Effector memory CD8-positive, alpha-beta T cell (primary cell): ENCODE measurements at places on chromosomes 2 and 18.

DNA sequence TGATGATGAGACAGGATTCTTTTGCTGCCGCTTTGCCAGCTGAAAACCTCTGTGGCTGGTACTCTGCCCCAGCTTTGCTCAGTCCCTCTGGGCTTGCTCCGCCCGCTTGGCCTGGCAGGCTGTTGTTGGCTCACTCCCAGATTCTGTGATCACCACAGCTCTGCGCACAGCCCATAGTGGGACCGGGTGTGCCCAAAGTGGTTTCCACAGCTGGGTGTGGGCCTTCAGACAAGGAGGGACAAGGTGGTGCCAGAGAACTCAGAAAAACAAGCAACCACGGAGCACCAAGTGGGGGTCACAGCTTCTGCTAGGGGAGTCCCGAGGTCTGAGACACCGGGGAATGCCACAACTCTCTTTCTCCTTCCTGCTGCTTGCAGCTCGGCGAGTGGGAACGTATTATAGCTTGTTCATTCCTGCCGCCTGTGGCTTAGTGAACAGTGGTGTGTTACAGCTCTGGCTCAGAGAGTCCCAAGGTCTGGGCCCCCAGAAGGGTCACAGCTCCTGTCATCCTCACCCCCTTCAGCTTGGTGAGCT, 9.2 kb upstream of the KYNU start:
- no peak for DNase-seq
- peaks cover 6% of the 10 kb centered on the region for H3K27me3 ChIP-seq
- H3K4me3 ChIP-seq, result no peak overlapping the region
- H3K27ac ChIP-seq, result no peak overlapping the region

DNA sequence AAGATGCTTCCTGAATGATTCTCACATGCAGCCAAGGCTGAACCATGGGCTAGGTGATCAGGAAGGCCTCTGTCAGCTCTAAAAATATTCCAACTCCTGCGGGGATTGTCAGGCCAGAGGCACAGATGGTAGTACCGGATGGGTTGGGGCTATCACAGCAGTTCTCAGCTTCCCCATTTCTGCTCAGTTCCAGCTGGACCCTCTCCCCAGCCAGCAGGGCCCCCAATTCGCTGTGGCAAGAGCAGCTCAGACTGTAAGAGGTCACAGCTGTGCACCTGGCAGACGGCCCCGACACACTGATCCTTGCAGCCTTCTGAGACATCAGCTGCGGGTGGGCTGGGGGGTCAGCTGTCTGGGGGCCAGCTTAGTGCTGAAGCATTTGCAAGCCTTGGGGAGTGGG, 43.6 kb upstream of the TCF7L1 start:
- H3K27ac ChIP-seq, result no peak overlapping the region
- peaks cover 24% of the 10 kb centered on the region for H3K27me3 ChIP-seq
- H3K4me3 ChIP-seq, result no peak overlapping the region
- H3K36me3 ChIP-seq, result no peaks in the 10 kb centered on the region
- DNase-seq, result no peak

- H3K27ac ChIP-seq, result no peak overlapping the region
- no peaks in the 10 kb centered on the region for H3K36me3 ChIP-seq
- H3K27me3 ChIP-seq, result no peaks in the 10 kb centered on the region
- no peak for DNase-seq
- no peak overlapping the region for H3K4me3 ChIP-seq
Observed at GRCh38 chr2:5617796-5618195, 74.4 kb upstream of the SOX11 start.

DNA sequence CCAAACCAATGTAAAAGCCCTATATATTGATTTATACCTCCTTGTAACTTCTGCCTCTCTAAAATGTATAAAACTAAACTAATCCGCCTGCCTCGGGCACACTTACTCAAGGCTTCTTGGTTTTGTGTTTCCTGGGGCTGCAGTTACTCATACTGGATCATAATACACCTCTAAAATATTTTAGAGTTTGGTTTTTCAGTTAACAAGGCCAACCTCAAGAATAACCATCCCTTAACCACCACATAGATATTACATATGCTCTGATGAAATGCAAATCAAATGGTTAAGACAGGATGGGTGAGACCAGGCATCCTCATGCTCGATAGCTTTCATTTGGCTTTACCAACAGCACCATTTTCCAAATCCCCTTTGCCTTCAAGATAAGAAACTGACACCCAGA, 46.4 kb downstream of the UXS1 start:
- peaks cover 54% of the 10 kb centered on the region for H3K4me1 ChIP-seq
- no peaks in the 10 kb centered on the region for H3K27me3 ChIP-seq
- H3K27ac ChIP-seq, result peak overlapping the region; percentile 84
- no peak for DNase-seq

- H3K27ac ChIP-seq, result no peak overlapping the region
- no peaks in the 10 kb centered on the region for H3K36me3 ChIP-seq
- H3K4me3 ChIP-seq, result no peak overlapping the region
- peaks cover 11% of the 10 kb centered on the region for H3K27me3 ChIP-seq
- no peak for DNase-seq
- H3K4me1 ChIP-seq, result no peaks in the 10 kb centered on the region
Observed at GRCh38 chr2:221064880-221065279, 507.2 kb downstream of the EPHA4 start.

DNA sequence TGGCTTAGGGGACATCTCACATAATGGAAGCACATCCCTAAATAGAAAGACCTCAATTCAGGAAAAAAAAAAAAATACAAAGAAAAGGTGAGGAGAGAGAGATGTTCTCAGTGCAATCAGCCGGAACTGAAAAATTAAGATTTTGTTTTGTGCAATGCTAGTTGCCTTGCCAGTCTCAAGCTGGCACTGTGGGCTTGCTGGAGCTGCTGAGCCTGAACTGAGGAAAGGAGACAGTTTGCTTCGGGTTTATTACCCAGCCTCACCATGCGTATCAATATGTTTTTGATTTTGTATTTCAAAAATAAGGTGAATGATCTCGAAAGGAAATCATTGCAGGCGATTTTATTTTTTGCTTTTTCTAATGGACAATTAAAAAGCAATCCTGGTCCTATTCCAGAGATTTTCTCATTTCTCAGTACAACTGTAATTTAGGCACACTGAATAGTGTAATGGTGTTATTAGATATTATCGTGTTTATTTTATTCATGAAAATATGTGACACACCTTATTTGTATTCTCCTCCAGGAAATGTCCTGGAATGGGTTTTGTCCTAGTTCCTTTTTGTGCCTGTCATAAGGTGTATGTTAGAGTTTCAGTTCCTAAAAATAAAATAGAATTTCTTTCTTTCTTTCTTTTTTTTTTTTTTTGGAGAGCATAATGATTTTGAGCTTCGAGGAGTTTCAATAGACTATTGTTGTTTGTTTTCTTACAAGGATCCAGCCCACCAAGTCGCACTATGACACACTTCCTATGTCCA, 72.8 kb upstream of the ZEB2 start:
- H3K27me3 ChIP-seq, result no peaks in the 10 kb centered on the region
- DNase-seq, result no peak
- no peak overlapping the region for H3K27ac ChIP-seq
- H3K4me3 ChIP-seq, result no peak overlapping the region
- H3K36me3 ChIP-seq, result peaks cover 4% of the 10 kb centered on the region
- H3K4me1 ChIP-seq, result peaks cover 8% of the 10 kb centered on the region

DNA sequence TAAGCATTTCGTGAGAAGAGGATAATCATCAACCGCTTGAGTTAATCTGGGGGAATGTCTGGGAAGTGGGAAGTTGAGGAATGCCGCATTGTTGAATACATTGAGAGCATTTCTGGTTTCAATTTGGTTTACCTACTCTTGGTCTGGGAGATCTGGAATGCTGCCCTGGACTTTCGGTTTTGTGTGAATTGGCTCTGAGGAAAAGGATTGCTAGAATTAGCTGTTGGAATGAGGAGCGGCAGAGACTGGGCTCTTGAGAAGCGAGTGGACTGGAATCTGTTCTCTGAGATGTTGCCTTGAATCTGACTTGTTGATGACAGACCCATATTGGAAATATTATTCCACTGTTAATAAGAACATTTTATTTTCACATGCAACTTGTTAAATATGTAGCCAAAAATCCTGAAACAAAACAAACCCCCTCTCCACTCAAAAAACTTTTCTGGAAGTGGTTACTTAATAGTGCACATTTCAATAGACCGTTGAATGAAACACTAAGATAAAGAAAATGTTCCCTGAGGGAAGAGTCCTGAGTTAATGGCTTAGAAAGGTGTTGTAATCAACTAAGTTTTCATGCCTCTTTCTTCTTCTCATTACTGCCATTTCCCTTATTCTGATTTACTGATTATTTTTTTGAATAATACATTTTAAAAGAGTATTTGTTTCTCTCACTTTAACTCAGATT, 50.8 kb downstream of the PTPRM start:
- no peak for DNase-seq
- peaks cover 2% of the 10 kb centered on the region for H3K36me3 ChIP-seq
- H3K4me1 ChIP-seq, result no peaks in the 10 kb centered on the region
- H3K27ac ChIP-seq, result no peak overlapping the region
- no peaks in the 10 kb centered on the region for H3K27me3 ChIP-seq
- H3K4me3 ChIP-seq, result no peak overlapping the region

DNA sequence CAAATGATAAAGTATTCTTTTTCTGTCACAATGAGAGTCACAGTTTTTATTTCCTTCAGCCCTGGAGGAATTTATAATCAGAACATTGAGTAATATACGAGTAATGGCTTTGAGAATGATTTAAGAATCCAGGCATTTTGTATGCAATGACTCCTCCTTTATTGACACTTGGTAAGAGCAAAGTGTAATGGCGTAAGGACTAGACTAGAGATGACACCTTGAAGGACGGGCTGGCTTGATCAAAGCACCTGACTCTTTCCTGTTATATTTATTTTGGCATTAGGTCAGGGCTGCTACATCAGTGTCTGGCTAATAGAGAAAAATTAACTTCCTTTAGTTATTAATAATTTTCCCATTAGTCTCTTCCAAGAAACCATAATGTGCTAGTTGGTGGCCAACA, 482.4 kb upstream of the GCFC2 start:
- no peaks in the 10 kb centered on the region for H3K27me3 ChIP-seq
- no peaks in the 10 kb centered on the region for H3K4me1 ChIP-seq
- no peak overlapping the region for H3K4me3 ChIP-seq
- DNase-seq, result no peak

DNA sequence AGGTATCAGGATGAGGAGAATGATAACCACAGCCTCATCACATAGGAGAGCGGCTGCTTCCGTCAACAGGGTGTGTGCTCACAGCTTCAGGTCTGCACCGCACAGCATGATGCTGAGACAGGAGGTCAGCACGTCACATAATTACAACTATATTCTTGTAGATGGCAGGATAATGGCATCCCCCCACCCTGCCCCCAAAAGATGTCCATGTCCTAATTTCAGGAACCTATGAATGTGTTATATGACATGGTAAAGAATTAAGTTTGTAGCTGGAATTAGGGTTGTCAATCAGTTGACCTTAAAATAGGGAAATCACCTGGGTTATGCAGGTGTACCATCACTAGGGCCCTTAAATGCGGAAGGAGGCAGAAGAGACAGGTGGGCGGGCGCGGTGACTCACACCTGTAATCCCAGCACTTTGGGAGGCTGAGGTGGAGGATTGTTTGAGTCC, 73.9 kb downstream of the ARL4C start:
- no peaks in the 10 kb centered on the region for H3K27me3 ChIP-seq
- DNase-seq, result peak; percentile 66
- peaks cover 63% of the 10 kb centered on the region for H3K4me1 ChIP-seq
- H3K36me3 ChIP-seq, result peaks cover 39% of the 10 kb centered on the region
- peak overlapping the region; percentile 65 for H3K4me3 ChIP-seq
- H3K27ac ChIP-seq, result peak overlapping the region; percentile 100

DNA sequence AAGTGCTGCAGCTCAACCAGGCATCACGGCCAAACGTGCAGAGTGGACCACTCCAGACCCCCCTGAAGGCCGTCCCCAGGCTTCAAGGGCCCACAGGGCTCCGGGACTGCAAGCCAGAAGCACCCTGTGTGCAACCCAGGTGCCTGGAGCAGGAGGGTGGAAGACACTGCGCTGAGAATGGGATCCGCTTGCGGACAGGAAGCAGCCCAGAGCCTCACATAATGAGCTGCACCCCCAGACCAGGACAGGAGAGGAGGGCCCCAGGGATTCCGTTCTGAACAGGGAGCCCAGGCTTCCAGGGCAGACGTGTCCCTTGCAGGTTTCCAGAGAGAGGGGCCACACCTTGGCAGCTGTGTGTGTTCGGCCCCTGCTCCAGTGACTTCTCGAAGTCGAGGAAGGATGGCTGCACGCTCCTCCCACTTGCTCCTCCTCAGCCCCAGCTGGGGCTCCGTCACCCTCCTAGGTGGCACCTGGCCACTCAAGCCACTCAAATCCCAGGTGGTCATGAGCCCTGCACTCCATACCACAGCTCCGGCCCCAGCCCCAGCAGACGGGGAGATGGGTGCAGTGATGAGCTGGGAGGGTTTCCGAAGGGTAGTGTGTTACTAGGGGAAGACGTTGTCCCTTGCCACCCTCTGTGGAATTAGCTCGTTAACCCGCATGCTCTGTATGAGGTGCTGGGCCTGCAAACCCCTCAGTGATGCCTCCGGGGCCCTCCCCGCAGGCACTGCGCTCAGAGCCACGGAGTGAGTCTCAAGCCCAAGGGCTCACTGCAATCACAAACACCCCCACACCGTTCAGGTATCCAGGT, 79.2 kb downstream of the NDUFA10 start:
- no peaks in the 10 kb centered on the region for H3K27me3 ChIP-seq
- H3K4me3 ChIP-seq, result no peak overlapping the region
- H3K27ac ChIP-seq, result peak overlapping the region; percentile 90

- no peak overlapping the region for H3K27ac ChIP-seq
- H3K4me1 ChIP-seq, result no peaks in the 10 kb centered on the region
- no peaks in the 10 kb centered on the region for H3K27me3 ChIP-seq
Observed at GRCh38 chr2:54285451-54285850, 29.4 kb upstream of the TSPYL6 start.

DNA sequence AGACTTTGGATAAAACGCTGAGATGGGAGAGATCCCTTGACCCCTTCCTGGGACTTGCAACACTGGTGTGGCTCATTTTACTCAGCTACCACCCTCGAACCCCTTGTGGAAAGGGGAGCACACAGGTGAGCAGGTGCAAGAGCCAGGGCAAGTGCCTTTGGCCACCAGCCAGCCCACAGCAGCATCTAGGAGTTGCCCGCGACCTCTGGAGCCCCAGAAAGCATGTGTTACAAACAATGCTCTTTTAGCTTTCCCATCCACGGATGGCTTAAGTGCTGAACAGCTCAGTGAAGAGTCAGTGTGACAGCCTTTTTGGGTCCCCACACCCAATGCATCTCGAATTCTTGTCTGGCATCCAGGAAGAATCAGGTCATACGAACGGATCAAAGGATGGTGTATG, 197.8 kb downstream of the MEMO1 start:
- no peaks in the 10 kb centered on the region for H3K27me3 ChIP-seq
- no peak overlapping the region for H3K4me3 ChIP-seq
- peak overlapping the region; percentile 88 for H3K27ac ChIP-seq

DNA sequence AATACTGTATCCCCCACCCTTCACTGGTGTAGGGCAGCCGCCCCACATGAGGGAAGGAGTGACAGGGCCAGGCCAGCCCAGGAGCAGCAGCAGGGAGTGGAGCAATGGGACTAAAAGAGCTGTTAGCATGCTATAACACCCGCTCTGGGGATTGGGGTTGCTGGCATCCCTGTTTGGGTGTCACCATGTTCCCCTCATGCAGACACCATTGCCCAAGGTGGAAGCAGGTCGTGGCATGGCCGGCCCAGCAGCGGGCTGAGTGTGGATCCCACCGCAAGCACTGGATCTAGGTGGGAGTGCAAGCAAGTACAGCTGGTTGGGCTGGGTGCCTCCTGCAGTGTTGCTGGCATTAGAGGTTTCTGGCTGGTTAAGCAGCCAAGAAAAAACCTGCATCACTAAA, 3.3 kb upstream of the SULT6B1 start:
- no peak overlapping the region for H3K27ac ChIP-seq
- no peak for DNase-seq
- H3K36me3 ChIP-seq, result peaks cover 8% of the 10 kb centered on the region

GRCh38 chr2:34337735-34338134, 738.6 kb upstream of the FAM98A start:
- no peaks in the 10 kb centered on the region for H3K27me3 ChIP-seq
- no peak overlapping the region for H3K4me3 ChIP-seq
- no peaks in the 10 kb centered on the region for H3K4me1 ChIP-seq
- no peak for DNase-seq
